GM23338 (cell line): ENCODE measurements at places on chromosomes 13 and 19. TPM values are rescaled to one million over a fixed set of nuclear protein-coding genes. Genes with fewer than 3 reads are reported as not detected.

GRCh38 chr19:48681127-48681470 lies 8.3 kb upstream of the NTN5 start:
- DNase-seq = no peak

- peak; percentile 76 for DNase-seq
Observed at GRCh38 chr13:78978381-78978998, 319.5 kb upstream of the OBI1 start.

TTC9B gene
- 0.35 and 0.63 TPM in 2 replicates for total RNA-seq

SLC5A5 gene
- total RNA-seq = 2.1 and 2.6 TPM in 2 replicates
